ENCODE measurements at places on chromosomes 4 and X.

DNA sequence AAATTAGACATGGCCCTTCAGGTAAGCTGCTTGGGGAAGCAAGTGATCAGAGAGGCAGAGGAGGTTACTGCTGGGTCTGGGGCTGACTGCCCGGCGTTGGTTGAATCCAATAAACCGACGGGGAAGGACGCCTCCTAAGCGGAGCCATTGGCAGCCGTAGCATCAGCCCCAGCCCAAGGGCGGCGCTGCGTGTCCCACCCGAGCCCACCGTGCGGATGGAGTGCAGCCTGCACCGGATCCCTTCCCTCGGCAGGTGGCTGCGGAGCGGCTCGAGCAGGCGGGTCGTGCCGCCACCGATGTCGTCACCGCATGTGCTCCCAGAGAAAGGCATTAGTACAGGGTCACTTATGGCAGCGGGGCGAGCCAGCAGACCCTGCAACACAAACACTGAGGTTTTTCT, 82.1 kb downstream of the ALPK1 start:
- DNase-seq, result no peak

- DNase-seq, result peak; percentile 72
Observed at GRCh38 chrX:53284684-53285447, 3.5 kb upstream of the IQSEC2 start.

- no peak for DNase-seq
Observed at GRCh38 chrX:34810916-34811315, 131.7 kb upstream of the FAM47B start.

DNA sequence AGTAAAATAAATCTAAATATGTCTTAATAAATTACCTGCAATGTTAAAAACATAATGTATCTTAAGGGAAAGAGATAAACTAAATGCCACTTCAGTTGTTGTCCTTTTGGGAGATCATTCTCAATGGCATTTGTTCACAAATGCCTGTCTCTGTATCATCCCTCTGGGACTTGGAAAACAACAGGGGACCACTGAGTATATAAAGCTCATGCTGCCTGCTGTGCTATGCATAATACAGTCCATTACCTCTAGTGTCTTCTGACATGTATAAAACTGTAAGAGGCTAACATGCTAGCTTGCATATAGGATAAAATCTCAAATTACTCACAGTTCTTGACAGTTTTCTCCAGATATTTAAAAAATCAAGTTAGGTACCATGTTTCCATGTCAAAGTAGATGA, 503.9 kb downstream of the PDHA2 start:
- no peak for DNase-seq

- no peak for DNase-seq
Observed at GRCh38 chrX:20420058-20420457, 153.3 kb upstream of the RPS6KA3 start.

DNA sequence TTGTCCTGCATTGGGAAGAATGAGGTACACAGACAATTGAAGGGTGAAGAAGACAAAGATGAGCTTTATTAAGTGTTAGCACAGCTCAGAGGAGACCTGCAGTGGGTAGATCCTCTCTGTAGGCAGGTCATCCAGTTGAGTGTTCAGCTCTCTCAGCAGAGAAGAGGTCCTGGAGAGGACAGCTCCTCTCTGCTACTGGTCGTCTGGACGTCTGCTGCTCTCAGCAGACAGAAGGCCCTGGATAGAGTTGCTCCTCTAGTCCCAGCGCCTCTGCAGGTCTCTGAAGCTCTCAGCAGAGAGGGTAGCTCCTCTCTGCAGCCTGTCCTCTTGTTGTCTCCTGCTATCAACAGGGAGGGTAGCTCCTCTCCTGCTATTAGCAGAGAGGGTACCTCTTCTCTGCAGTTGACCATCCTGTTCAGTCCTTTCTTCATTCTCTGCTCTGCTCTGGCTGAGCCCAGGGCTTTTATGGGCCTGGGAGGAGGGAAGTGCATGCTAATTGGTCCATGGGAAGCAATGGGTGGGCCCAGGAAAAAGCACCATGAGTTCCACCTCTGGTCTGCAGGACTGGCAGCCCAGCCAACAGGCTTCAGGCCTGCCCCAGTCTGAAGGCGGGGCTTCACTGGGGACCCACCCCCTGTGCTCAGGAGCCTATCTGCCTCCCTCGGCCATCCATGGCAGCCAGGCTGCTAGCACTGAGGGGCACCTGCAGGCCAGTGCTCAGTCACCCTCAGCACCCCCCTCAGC, 54.1 kb upstream of the IBSP start:
- no peak for DNase-seq

DNA sequence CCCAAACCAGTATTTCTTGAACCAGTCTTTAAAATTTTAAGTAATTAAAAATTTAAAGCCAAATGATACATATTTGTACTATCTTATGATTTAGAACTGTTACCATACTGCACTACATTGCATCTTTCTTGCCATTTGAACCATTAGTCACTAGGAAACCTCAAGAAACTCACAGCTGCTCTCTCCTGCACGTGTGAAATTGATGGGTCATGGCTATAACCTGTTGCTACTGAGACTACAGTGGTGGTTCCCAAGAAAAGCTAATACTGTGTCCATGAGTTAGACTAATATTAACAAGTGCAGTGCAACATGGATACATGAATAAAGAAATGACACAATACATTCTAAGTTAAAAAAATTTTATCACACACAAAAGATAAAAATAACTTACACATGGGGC, 88.4 kb downstream of the PDE5A start:
- no peak for DNase-seq

- DNase-seq, result no peak
Observed at GRCh38 chr4:8345946-8346814, 76.6 kb downstream of the HTRA3 start.

- no peak for DNase-seq
Observed at GRCh38 chrX:31200430-31200829, 128.6 kb upstream of the FTHL17 start.

DNA sequence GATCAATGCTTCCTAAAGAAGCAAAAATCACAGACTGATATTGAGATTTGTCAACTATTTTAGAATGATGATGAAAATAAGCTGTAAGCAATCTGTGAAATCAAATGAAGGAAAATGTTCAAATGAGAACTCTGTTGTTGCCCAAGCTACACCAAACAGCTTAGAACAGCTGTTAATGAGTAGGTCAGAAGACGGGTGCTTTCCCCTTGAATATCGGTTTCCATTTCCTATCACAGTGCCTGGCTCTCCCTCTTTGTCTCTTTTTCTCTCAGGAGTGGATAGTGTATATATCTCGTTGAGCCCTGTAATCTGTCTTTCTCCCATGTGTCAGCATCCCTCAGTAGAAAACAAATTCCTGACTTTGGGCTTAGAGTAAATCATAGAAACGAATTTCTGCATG, 1592.9 kb upstream of the TENM3 start:
- DNase-seq, result no peak

- no peak for DNase-seq
Observed at GRCh38 chr4:95548738-95549245, at the start of gene UNC5C. UNC5C (minus strand) TSS chr4:95548973.

DNA sequence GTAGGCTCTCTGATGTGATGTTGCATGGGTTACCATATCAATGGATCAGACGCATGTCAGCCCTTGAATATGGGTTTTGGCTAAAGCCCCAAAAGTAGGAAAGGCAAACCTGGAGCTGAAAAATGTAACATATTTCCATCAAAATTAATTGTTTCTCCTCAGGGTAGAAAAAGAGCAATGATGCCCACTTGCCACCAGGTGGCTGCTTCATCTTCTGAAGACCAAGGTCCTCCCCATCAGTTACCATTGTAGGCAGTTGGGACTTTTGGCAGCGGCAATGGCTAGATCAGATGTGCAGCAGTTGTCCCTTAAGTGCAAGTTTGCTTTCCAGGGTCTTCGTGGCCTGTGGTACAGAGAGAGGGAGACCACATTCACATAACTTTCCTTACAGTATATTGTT, 118.2 kb downstream of the NAF1 start:
- no peak for DNase-seq

- DNase-seq, result no peak
Observed at GRCh38 chrX:106894978-106895452, 8.1 kb downstream of the RIPPLY1 start.

- DNase-seq, result no peak
Observed at GRCh38 chr4:70946939-70947338, 44.8 kb downstream of the MOB1B start.

DNA sequence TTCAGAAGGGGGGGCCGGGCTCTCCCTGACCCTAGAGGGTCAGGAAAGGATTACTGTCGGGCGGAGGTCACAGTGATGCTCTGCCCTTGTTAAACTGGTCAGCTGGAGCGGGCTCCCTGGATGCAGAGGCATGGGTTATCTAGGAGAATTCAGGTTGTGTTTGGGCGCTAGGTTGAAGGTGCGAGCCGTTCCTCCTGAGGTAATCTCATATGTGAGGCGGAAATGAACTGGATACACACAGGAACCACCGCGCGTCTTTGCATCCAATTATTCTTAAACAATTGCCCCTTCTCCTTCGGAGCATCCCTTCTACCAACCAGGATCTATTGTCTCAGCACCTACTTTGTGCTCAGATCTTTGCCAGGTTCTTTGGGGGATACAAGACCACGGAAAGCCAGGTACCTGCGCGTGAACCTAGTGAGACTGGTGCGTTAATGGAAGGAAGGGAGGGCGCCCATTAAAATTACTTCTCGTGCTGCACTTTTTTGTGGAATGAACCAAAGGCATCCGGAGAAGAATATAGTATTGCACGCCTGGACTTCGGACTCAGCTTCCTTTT, 28.4 kb downstream of the HAND2 start:
- DNase-seq, result no peak

- no peak for DNase-seq
Observed at GRCh38 chr4:56575820-56576429, 70.3 kb downstream of the ARL9 start.

GRCh38 chr4:156976147-156976546, 4.5 kb upstream of the PDGFC start:
- no peak for DNase-seq

DNA sequence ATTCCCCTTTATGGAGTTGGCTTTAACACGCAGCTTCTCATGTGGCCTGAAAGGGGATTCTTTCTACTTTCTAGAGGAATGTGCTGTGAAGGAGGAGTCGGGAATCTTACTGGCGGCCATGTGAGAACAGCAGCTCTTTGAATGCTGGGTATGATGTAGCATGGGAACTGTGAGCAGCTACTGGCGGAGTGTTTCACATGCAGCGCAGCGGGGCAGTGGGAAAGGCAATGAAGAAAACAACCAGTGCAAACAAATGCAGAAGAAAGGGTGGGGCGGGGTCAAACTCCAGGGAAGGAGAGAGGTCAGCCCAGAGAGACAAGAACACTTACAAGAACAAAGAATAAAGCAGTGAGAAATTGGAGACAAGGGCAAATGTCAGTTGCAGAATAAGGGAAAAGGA, 363.8 kb upstream of the FTHL17 start:
- no peak for DNase-seq

GRCh38 chrX:11751261-11751660, 6.8 kb upstream of the MSL3 start:
- no peak for DNase-seq

- DNase-seq, result no peak
Observed at GRCh38 chrX:109843963-109844751, 111.1 kb upstream of the ACSL4 start.

GRCh38 chr4:114250439-114250891, 271.0 kb upstream of the ARSJ start:
- no peak for DNase-seq

- peak; percentile 32 for DNase-seq
Observed at GRCh38 chr4:47490550-47490949, 5.5 kb downstream of the ATP10D start.

DNA sequence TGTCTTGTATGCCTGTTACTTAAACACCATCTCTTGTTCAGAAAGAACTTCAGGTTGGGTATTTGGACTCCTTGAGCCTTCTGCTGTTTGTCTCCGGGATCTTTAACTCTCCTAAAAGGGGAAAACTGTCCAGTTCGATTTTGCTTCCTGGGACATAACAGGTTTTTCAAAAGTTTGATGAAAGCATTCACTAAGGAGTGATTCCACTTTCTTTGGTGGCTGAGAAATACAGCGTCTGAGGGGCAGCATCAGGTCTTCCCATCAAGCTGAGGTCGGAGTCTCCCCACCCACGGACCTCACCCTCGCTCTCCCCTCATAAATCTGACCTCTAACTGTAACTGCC, 1.4 kb downstream of the AFAP1 start:
- DNase-seq, result peak; percentile 35

DNA sequence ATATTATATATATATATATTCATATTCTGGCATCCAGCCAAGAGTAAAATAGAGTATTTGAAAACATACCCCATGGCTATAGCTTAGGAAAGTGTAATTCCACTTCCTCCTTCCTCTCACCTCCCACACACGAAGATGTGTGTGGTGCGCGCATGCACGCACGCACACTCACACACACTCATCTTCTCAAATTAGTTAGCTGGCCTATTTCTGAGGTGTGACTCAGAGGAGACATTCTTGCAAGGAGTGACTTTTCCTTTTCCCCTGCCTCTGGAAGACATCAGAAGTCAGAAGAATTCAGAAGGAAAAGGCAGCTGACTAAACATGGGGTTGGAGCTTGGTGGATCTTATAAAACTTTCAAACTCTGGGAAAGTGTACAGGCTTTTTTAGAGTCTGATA, 8.8 kb downstream of the ENPEP start:
- DNase-seq, result no peak

DNA sequence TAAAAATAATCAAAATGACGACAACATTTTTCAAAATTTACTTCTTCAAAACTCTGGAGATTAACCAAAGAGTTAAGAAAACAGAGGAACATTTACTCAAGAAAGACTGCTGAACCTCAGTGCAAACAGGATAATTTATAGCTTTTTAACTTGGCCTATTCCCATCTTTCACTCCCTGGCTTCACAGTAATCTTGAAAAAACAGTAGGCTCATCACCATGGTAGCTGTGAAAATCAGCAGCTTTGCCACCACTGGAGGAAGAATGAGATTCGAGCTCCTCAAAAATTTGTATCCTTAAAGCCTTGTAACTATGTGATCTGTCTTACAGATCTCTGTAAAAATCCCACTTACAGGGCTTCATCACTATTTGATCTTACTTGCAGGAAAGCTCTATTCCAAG, 447.7 kb upstream of the CTSO start:
- DNase-seq, result no peak

GRCh38 chr4:103129174-103129573, 29.5 kb upstream of the BDH2 start:
- no peak for DNase-seq

- DNase-seq, result no peak
Observed at GRCh38 chr4:6888506-6889071, 21.0 kb upstream of the TBC1D14 start.

DNA sequence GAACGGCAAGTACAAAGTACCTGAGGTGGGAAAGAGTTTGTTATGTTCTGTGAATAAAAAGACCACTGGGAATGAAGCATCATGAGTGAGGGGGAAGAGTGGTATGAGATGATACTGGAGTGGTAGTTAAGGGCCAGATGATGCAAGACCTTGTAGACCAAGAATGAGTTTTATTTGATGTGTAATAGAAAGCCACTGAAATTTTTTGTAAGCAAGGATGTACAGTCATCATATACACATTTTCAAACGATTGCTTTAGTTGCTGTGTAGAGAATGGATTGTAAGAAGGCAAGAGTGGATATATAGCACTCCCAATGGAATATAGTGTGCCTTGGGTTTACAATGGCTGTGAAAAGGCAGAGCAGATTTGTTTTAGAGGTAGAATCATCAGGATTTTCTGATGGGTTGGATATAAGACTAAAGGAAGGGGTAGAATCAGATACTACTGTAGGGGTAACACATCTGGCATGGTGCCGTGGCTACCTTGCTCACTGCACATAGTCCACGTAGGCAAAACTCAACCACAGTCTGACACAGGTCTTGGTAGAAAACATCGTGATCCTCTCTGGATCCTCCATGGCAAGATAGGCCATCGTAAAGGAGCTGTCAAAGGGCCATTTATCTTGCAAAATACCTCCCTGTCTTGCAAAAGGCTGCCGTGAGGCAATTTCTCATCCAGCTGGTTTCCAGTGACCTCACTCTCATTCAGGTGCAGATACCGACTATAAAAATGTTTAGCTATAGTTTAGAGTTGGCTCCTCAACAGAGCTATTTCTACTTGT, 14.9 kb downstream of the TIFA start:
- no peak for DNase-seq

Data from activated T-cell treated with anti-CD3 and anti-CD28 coated beads, Interleukin-2, amount 50 U/mL, for 48 hours (primary cell).